Eye (tissue), 1 donor: ENCODE measurements at places on chromosomes 1 and 21.

DNA sequence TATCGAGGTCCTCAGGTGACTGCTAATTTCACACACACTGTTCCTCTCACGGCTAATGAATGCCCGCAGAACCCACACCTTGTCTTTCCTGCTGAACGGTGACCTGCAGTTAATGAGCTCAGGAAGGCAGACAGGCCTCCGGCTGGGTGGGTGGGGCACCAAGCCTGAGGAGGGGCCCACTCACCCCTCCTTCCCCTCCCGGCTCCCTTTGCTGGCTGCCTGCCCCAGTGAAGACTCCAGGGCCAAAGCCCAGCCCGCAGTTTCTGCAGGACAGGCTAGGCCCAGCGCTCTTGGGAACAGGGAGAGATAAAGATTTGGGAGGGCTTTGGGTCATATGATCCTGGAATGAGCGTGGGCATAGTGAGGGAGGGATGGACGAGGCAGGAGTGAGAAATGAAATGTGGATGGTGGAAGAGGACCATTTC is 26.4 kb downstream of the FOXO6 start:
- peak; percentile 90 for DNase-seq

DNA sequence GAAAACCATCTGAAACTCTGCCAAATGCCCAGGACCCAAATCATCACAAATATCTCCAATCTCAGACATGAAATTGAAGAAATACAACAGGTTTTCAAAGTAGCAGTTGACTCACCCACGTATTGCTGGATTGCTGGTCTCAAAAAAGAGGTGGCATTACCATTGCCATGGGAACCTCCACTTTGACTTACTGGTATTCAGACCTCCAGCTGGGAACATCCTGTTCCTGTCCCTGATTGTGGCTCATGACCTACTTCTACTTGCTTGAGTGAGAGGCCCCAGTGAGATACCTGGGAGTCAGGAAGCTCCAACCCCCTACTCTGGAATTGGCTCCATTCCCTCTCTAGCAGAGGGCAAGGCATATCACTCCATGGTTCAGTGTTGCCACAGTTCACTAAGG is 64.6 kb downstream of the NMNAT2 start:
- DNase-seq: no peak

DNA sequence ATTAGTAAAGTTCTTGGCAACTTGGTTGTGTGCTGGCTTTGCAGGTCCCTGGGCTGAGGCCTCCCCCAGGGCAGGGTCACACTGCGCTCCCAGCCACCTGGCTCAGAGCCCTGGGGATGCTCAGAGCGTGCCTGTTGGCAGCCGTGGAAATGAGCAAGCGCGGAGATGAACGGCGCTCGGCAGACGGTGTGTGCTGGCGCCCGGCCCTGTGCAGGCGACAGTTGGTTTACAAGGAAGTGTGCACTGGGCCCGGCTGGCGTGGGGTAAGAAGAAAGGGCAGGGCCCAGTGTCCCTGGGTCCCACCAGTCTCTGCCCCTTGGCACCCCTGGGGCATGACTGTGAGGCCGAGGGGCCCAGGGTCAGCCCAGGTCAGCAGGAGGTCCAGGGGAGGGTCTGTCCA is 25.7 kb upstream of the PEX10 start:
- DNase-seq: no peak

DNA sequence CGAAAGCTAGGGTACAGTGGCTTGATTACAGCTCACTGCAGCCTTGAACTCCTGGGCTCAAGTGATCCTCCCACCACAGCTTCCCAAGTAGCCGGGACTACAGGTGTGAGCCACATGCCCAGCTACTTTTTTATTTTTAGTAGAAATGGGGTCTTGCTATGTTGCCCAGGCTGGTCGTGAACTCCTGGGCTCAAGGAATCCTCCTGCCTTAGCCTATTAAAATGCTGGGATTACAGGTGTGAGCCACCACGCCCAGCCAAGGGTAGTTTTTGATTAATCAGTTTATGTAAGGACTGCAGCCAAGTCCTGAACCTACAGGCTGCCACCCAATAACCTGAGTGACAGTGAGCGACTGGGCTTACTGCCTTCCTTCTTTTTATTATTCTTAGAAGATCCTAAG is 88.3 kb downstream of the PIK3R3 start:
- no peak for DNase-seq

GRCh38 chr1:22349362-22350043 is 102.1 kb upstream of the ZBTB40 start:
- DNase-seq: peak; percentile 37

GRCh38 chr1:231616667-231617066 is 9.9 kb upstream of the DISC1 start:
- no peak for DNase-seq

DNA sequence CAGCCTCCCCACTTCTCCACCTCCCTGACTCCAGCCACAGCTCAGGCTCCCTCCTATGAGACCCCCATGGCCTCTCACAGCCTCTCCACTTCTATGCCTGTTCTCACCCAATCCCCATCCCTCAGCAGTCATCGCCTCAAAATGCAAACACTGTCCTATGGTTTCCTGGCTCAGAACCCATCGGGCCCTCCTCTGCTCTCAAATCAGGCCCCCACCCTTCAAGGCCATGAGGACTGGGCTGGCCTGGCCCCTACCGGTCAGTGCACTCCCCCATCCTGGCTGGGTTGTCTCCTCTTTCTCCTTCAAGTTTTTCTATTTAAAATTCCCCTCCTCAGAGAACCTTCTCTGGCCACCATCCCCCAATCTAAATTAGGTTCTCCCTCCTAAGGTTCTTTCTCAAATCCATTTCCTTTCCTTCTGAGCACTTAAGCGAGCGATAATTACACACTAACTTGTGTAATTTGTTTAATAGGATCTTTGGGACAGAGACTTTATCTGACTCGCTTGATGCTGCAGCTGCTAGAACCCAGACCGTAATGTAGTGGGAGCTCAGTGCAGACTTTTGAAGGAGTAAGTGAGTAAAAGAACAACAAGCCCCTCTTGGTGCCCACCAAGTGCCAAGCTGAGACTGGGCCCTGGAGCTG is 347.2 kb downstream of the MATN1 start:
- DNase-seq: no peak

DNA sequence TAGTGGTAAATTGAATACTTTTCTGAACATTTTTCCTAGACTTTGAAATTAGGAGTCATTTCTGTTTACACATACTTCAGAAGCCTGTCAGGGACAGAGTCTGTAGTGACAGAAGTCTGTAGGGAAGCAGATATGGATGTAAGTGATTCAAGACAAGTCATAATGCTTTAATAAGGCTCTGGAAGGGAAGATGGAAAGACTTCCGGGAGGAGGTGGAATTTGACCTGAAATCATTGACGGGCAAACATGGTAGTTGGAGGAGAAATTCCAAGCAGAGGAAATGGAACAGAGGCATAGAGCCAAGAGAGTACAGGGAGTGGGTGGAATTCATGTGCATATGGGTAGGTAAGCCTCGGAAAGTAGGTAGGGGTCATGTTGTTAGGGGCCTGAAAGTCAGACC is 22.5 kb downstream of the CAMTA1 start:
- DNase-seq: no peak

DNA sequence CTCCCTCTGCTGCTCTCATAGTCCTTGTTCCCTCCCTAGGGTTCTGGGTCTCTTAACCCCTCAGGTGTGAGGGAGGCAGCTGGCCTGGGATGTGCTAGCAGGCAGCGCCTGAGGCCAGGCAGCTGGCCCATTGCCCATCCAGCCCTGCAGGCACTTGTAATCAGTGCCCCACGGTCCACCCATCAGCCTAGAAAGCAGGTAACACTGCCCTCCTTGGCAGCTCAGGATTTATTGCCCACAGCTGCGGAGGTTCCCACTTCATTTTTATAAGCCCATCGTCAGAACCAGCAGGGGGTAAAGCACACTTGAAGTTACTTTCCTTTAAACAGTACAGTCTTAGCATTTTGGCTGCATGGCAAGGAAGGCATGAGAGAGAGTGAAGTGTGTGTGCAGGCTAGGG is 70.6 kb downstream of the TMEM53 start:
- DNase-seq: no peak

DNA sequence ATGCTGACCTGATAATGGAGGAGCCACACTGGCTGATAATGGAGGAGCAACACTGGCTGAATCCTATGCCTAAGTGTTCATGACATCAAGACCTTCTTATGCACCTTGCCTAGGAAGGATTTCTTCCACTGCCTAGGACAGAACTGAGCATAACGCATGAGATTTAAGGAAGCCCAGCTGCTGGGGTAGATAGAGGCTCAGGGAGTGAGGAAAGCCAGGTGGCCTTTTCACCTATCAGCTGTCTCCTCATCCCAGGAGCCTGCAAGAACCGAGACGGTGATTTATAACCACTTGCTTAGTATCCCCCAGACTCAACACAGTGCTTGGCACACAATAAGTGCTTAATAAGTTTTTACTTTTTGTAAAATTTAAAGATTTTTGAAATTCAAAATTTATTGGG is 7.4 kb upstream of the CTBS start:
- no peak for DNase-seq

GRCh38 chr1:205493241-205494085 is 11.0 kb upstream of the CDK18 start:
- DNase-seq: no peak

DNA sequence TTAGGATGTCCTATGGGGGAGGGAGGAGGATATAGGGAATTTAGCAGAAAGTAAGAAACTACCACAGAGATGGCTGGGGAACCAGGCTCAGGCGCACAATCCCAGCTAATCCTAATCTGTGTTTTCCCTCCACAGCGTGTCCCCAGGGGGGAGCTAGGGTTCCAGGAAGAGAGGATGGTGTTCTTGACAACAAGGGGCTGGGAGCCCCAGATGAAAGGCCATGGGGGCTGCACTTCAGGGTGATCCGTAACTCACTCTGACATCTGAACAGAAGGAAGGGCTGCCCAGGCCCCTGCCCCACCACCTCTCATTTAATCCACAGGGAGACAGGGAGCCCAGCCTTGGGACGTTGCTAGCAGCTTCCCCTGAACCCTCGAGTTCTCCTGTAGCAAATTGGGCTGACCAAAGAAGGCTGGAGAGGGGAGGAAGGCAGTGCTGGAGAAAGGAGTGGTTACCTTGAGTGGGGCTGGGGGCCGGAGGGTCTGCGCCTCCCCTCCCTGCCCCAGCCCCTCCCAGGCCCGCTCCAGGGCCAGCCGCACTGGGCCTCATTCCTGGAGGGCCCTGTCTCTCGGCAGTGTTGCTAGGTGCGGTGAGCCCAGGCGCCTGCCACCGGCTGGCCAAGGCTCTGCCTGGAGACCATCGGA is 131.7 kb downstream of the TMEM53 start:
- DNase-seq: peak; percentile 58

- DNase-seq: no peak
These were observed 100.7 kb downstream of the KCTD3 start for GRCh38 chr1:215667761-215668160.

- DNase-seq: peak; percentile 37
These were observed 90.9 kb downstream of the LYPLAL1 start for GRCh38 chr1:219264561-219264960.

DNA sequence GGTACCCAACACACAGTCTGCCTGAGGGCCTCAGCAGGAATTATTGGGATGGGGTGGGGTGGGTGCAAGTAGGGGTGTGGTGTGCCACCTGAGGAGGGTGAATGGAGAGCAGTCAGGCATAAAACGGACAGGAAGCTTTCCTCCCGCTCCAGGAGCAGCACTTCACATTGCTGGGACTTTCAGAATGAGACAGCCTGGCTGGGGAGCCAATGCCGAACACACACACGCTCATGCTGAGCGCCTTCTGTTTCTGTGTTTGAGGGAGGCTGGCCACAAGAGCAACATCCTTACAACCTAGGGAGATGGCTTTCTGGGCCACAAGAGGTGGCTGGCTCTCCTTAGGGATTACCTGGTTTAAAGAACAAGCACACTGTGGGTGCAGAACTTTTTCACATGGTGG is 98.0 kb downstream of the LAMC2 start:
- no peak for DNase-seq

GRCh38 chr1:209659909-209660308 is 7.7 kb upstream of the LAMB3 start:
- no peak for DNase-seq

DNA sequence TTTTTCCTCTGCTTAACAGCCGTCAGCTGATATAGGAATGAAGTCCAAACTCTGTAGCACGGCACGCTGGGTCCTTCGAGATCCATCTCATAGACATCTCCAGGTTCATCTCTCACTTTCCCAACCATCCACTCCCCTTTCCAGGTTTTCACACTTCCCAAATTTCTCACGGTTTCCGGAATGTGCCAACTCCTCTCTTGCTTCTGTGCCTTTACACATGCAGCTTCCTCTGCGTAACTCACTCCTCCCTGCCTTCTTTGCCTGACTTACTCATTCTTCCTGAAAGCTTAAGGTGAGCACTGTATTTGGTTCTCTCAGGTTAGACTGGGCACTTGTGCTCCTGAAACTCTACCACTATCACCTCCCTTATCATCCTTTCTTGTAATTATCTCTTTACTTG is 168.4 kb downstream of the PCNX2 start:
- DNase-seq: no peak

DNA sequence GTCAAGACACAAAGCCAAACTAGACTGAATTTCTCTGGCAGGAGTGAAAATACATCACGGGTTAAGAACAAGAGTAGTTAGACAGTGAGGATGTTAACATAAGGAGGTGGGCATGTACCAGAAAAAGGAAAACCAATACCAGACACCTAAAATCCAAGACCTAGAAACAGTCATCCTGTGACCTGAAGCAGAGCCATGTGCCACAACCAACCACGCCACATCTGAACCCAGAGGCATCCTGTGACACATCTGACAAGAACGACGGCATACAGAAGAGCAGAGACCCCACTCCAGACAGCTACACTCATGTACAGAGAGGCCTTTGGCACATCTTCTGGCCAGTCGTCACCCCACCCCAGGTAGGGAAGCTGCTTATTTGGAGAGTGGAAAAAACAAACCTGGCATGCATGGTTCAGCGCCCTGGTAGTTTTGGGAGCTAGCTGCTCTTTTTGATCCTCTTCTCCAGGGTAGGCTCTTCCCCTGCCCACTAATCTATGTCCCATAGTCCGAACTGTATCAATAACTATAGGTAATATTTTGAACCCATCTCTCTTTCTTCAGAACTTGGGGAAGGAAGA is 72.1 kb downstream of the SLC45A1 start:
- DNase-seq: no peak

DNA sequence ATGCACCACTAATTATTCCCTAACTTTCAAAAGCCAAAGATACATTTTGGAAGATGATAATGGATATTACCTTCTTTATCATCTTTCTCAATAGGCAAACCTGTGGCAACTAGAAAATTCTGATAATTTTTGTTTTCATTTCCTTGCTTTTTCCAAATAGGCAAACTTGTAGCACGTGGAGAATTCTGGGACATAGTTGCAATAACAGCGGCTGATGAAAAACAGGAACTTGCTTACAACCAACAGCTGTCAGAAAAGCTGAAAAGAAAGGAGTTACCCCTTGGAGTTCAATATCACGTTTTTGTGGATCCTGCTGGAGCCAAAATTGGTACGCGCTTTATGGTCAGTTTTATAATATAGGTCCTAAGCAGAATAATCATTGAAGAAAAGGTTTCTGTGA is 1.5 kb downstream of the FPGT start:
- DNase-seq: no peak

- DNase-seq: no peak
These were observed 211.1 kb downstream of the NPHP4 start for GRCh38 chr1:5781079-5781478.

GRCh38 chr1:11061652-11062365 is 2.0 kb upstream of the SRM start:
- no peak for DNase-seq
